ENCODE measurements at places on chromosomes 16 and 17. TPM values are rescaled to one million over a fixed set of nuclear protein-coding genes. Genes with fewer than 3 reads are reported as not detected.

GRCh38 chr16:49556606-49557446, 183.2 kb downstream of the C16orf78 start:
- peak; percentile 3 for DNase-seq

Gene EMP2
- total RNA-seq, result 4.2 TPM

DNA sequence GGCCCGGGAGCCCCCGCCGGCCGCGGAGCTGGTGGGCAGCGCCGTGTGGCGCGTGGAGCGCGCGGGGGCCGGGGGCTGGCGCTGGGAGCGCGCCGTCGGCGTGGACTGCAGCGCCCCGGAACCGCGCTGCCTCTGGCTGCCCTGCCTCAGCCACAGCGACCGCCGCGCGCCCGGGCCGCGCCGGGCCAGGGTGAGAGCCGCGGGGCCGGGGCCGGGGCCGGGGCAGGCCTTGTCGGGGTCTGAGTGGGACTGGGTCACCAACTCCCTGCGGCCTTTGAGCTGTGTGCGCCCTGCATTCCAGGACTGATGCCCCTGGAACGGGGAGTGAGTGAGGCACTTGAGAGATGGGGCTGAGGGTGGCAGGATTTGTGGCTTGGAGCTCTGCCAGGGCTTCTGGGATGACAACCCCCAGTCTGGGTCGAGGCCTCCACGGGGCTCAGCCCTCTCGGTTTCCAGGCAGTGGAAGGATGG, 25.7 kb downstream of the ARHGAP23 start:
- DNase-seq, result no peak

DNA sequence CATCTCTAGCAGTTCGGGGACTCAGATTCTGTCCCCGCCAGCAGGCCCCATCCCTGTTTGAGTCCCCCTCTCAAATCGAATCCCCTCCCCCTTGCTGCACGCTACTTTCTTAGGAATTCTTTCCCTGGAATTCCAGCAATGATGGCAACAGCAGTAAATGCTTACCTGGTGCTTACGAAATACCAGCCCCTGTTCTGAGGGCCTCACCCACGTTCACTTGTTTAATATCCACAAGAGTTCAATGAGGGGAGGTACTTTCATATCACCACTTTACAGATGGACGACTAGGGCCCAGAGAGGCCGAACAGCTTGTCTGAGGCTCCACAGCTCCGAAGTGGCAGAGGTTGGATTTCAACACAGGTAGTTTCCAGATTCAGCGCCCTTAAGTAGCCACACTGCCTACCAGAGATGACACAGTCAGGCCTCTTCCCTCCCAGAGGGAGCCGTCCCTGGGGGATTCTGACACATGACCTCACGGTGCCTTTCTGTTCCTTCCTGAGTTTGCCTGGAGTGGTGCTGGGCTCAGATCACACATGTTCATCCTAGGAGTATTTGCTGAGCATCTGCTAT, 120.7 kb upstream of the GSE1 start:
- DNase-seq, result no peak

DNA sequence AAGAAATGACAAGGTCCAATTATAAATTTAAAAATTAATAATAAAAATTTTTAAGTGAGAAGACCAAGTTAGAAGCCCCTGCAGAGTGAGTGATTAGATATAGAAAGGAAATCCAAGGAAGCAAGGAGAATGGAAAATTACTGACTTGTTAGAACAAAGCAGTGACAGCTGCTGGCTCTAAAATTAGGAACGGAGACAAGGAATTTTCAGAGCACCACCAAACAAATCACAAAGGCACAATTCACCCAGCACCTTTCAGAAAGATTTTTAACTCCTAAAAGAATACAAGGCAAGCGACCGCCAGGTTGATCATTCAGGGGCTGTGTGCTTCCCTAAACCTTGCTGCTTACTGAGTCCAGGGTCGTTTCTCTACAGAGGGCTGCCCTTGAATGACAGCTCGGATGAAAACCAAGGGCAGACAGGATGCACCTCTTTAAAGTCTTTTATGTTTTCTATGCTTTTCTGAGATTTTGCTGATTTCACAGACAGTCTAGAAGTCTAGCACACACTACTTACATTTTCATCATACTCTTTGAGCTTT, 45.4 kb upstream of the GINS3 start:
- DNase-seq, result no peak

- DNase-seq, result no peak
These were observed 6.6 kb downstream of the CHMP6 start for GRCh38 chr17:80998118-80998747.

GRCh38 chr17:32912218-32912897, 15.6 kb upstream of the TMEM98 start:
- no peak for DNase-seq
